ENCODE measurements at places on chromosomes 1 and 21. TPM values are rescaled to one million over a fixed set of nuclear protein-coding genes. Genes with fewer than 3 reads are reported as not detected.

Gene SASS6
- 5.9 TPM for total RNA-seq

DNA sequence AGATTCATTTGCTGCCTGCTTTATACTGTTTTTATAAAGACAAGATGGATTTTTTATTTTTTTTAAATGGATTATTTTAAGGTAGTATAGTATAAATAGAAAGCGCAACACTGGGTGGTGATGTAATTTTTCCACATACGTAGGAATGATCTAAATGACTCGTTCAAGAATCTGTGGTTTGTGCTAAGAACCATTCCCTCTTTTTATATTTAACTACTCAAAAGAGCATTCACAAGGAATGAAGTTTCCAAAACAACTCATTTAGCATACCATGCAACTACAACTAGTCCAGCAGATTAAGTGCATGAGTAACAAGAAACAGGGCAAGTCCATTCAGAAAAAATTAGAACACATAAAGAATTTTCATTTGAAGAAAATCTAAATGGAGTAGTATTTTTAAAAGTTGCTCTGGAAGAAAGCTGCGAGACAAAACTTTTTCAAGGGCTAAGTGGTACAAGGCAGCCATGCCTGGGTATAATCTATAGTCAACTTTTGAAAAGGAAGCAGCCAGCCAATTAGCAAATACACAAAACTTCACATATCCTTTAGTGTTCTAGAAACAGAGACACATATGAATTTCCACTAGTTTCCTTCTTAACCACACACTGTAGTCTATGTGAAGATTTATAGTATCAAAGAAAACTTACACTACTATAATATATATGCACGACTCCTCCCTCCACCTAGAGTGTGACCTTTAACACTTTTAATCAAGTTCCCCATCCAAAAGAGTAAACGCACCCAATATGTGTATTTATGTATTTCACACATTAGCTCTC is 23.4 kb downstream of the GTF2B start:
- DNase-seq, result no peak

DNA sequence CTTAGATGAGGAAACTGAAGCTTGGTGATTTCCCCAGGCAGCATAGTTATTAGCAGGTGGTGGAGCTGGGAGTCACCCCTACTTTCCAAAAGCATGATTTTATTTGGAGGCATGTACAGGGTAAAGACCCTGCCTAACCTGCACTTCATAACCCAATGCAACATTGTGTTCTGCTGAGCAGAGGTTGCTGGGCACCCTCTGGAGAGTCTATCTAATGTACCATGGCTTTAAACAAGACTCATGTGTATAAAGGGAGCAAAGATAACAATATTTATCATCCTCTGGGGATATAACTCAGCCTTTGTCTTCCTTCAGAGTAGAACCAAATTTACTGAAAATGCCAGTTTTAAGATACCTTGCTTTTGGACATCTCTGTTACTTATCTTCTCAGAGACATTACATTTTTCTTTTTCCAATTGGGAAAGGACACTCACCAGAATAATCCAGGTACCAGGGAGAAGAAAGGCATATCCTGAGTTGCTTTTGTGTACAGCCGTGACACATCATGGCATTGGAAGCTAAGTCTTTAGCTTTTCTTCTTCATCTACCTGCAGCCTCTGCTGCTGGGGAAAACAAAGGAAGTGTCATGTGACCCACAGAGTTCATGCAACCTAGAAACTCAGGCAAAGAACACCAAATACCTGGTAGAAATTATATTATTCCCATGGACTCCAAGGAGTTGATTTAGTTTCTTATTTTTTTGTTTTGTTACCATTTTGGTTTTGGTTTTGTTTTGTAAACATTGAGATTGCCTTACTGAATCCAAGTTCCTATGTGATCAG is 39.6 kb downstream of the ELAVL4 start:
- no peak for DNase-seq

- DNase-seq, result no peak
These were observed 6.9 kb downstream of the CTTNBP2NL start for GRCh38 chr1:112402682-112403643.

GRCh38 chr1:232696466-232696865 is 66.5 kb upstream of the SIPA1L2 start:
- no peak for DNase-seq

Gene TOR1AIP1
- 23.3 TPM for total RNA-seq

DNA sequence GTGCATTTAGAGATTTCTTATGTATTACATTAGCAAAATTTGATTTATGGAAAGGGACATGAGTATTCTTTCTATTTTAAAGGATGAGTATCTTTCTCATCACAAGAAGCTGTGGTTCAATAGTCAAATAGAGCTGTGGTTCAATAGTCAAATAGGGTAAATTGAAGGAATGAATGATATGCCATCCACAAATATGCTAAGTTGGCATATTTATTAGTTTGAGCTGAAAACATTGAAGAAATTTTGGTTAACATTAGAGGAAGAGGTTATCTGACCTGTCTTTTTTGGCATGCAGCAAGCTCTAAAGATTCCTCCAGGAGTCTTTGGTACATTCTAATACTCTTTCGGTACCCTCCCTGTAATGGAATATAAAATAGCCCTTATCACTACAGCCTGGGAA is 4.8 kb downstream of the OR2L8 start:
- no peak for DNase-seq

- no peak for DNase-seq
These were observed 101.8 kb upstream of the OLFM3 start for GRCh38 chr1:102098536-102098935.

Gene DCDC2B
- total RNA-seq, result not detected

DNA sequence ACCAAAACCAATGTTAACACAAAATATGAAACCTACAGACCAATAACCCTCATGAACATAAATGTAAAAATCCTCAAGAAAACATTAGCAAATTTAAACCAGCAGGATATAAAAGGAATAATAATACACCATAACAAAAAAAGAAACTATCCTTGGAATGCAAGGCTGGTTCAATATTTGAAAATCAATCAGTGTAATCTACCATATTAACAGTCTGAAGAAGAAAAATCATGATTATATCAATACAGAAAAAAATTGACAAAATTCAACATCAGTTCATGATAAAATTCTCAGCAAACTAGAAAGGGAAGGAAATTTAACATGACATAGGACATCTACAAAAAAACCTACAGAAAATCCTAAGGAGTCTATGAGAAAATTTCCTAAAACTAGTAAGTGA is 19.8 kb downstream of the PRMT2 start:
- no peak for DNase-seq

GRCh38 chr1:31201931-31202360 is 37.7 kb downstream of the NKAIN1 start:
- no peak for DNase-seq

- no peak for DNase-seq
These were observed 318.8 kb upstream of the FAM78B start for GRCh38 chr1:166485620-166486019.

DNA sequence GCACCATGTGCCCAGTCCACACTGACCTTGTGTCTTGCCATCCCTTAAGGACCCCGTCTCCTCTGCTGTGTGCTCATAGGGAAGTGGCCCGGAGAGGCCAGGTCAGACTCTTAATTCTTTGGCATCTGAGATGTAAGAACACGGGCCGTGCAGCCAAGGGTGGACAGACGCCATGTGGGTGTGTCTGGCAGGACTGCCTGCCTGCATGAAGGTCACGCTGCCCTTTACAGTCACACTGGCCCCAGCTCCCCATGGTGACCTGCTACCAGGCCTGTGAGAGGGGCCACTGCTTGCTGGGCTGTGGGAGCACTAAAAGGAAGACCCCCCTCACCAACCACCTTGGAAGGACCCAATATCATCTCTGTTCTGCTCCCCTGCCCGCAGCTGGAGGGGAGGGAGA is 17.7 kb downstream of the DHRS3 start:
- no peak for DNase-seq

- DNase-seq, result no peak
These were observed 4.6 kb upstream of the MSH4 start for GRCh38 chr1:75792091-75792490.

- DNase-seq, result no peak
These were observed 3.8 kb upstream of the RWDD3 start for GRCh38 chr1:95230256-95230655.

- no peak for DNase-seq
These were observed 10.2 kb downstream of the SRSF4 start for GRCh38 chr1:29171521-29171920.

- DNase-seq, result no peak
These were observed 5.8 kb downstream of the TRIM33 start for GRCh38 chr1:114505148-114505561.

DNA sequence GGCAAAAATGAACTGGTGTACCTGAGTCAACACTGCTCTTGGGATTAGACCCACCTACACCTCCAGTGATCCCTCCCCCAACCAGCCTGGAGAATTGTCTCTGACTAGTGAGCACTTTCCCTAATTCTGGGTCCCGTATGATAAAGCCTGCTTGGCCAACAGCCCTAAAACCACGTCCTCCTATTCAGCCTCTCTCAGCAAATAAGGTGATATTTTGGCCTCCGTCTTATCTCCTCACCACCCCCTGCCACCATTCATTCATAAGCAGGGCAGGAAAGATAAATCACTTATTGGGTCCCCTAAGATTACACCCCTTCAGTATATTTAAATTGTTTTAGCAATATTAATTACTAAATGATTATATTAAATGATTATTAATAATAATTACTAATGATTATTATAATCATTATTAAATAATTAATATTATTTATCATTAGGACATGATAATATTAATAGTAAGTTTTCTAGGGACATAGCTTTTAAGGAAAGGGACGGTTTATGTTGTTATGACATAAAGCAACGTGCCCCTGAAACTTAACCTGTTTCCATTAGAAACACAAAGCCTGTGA is 108.0 kb downstream of the DUSP10 start:
- DNase-seq, result no peak

Gene KPRP
- not detected for total RNA-seq

GRCh38 chr21:36719614-36720013 is 20.7 kb downstream of the SIM2 start:
- DNase-seq, result no peak

- DNase-seq, result no peak
These were observed 126.5 kb upstream of the RUNX3 start for GRCh38 chr1:25056536-25056935.

Measured in mesothelial cell of epicardium (in vitro differentiated cells).